ENCODE measurements at places on chromosomes 11 and 22.

GRCh38 chr22:49574205-49574880 is 253.3 kb downstream of the BRD1 start:
- DNase-seq: no peak

- DNase-seq: no peak
Observed at GRCh38 chr11:127110542-127110941, 110.0 kb upstream of the KIRREL3 start.

GRCh38 chr22:17910561-17911311 is 113.6 kb downstream of the MICAL3 start:
- no peak for DNase-seq

DNA sequence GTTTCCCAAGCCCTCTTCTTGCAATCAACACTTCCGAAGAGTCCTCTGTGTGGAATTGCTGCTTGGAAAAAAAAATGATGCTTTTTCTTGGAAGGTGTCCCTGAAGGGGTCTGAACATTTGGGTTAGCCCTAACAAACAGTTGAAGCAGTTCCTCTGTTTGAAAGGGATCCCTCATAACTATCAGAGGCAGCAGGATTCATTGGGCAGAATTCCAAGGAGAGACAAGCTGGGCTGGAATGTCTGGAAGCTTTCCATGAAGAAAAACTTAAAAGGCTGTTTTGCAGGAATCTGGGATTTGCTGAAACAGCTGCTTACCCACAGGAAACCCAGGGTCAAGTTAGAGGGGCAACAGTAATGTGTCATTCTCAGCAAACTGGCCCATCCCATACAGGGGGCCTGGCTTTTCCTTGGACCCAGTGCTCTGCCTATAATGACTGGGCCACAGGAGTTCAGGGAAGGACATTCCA is 3.1 kb downstream of the CSNK2A3 start:
- DNase-seq: no peak

GRCh38 chr11:15878756-15879155 is 477.6 kb downstream of the SOX6 start:
- no peak for DNase-seq

DNA sequence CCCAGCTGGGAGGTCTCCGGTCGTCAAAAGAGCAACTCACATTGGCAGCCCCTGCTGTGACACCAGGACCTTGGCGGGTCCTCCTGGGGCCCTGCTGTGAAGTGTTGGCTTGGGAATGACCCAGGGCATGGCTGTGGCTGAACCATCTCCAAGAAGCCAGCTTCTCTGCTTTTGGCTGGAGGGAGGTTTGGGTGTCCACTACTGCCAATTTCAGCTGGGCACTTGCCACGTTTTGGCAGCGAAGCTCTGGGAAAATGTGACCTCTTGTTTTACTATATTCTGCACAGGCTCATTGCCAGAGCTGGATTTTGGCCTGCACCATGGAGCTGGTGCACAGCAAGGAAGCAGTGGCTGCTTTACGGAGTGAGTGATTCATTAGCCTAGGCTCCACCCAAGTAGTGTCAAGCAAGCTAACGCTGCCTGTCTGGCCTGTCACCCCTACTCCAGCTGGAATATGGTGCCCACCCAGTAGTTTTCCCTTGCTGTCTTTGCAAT is 24.3 kb upstream of the SMCO4 start:
- DNase-seq: no peak

DNA sequence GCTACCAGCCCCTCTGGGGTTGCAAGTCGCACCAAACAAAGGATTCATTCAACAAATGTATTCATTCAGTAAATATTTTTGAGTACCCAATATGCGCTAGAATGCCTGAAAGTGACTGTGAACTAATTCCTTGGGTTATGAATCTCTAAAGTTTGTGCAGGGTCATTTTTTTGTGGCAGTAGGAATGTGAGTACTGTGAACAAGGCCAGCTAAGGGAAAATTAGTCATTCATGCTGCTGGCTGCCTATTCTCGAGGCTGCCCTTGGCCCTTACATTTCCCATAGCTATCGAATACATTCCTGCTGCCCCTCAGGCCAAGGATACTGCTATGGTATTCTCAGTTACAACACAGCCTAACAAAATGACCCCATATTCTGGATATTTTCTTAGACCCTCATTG is 141.6 kb downstream of the TRPC6 start:
- DNase-seq: no peak

DNA sequence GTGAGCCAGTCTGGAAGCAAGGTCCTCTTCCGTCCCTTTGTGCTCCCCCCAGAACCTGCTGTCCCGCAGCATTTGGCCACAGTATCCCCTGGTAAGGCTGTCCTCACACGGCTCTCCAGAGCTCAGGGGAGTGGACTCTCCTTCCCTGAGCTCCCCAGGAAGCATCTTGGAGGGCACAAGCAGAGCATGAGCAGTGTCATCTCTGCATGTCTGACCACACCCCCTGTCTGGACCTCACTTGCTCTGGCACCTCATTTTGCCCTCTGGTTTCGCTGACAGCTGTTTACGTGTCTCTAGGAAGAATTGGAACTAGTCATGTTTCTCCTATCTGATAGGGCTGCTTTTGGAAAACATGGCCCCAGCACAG is 15.5 kb downstream of the DCPS start:
- no peak for DNase-seq

Measured in cortex of kidney (tissue), 1 donor.